ENCODE measurements at places on chromosomes 11 and 22. TPM values are rescaled to one million over a fixed set of nuclear protein-coding genes. Genes with fewer than 3 reads are reported as not detected.
A peak's percentile ranks its signal among the peaks of the same experiment; 100 is the strongest.

OR8B4 gene
- not detected for polyA plus RNA-seq

PTGDR2 gene
- 0.98 TPM for polyA plus RNA-seq

DTX4 gene
- 14.8 TPM for polyA plus RNA-seq

GRIK4 gene
- 0.05 TPM for polyA plus RNA-seq

TSPAN32 gene
- polyA plus RNA-seq = 1.7 TPM

TCIRG1 gene
- polyA plus RNA-seq = 108 TPM

PHOX2A gene
- polyA plus RNA-seq = 1.1 TPM

KRTAP5-6 gene
- polyA plus RNA-seq = not detected

APOL3 gene
- 42.6 TPM for polyA plus RNA-seq

BMAL1 gene
- 12.2 TPM for polyA plus RNA-seq

KCNA4 gene
- 0.03 TPM for polyA plus RNA-seq

OR5A1 gene
- polyA plus RNA-seq = not detected

OR2AG2 gene
- polyA plus RNA-seq = 0.03 TPM

- DNase-seq = no peak
These were observed 38.0 kb upstream of the APLNR start for GRCh38 chr11:57274904-57275498.

GRCh38 chr11:77081381-77081851, 14.6 kb downstream of the CAPN5 start:
- DNase-seq = no peak

DNA sequence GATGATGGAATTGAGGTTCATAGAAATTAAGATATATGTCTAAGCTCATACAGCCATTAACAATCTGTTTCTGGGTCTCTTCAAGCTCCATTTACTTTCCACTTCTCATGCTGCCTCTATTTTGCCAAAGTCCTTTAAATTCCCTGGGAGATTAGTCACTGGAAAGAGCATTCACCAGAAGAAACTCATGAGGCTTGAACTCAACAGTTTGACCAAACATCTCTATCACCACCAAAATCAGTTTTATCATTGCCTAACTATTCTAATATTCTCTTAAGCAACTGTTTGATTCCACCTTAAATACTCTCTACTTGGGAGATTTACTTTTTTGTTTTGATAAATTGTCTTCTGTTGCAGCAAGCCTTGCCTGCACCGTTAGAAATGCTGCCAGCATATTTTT, 881.3 kb downstream of the KCNA4 start:
- no peak for DNase-seq

DNA sequence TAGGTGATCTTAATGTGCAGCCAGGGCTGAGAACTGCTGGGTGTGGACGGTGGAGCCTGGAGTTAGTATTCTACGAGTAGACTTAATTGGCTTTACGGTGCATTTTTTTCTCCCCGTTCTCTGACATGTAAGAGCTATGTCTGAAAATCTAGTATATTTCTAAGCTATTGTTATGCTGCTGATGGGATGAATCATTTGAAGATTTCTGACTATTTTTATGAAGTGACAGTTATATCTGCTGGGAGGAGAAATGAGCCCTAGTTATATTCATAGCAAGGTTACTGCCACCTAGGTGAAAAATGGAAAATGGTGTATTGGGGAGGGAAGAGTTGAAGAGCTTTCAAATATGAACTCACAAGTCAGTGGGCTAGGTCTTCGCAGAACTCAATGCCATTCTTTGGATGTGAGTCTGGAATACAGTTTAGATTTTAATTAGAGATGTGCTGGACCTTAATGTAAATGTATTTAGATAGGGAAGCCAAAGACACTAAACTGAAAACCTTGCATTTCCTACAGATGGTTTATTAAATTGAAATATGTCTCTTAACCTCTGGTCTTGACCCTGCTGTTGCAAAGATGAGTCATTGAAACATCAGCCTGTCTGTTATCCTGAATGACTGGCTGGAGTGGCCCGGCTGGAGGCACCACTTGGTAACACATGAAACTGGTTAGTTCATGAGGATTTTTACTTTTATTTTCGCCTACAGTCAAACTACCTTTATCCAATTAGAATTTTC, 293.7 kb downstream of the DDX10 start:
- no peak for DNase-seq

- DNase-seq = no peak
These were observed 2285.3 kb downstream of the LRRC4C start for GRCh38 chr11:39174196-39174595.

DNA sequence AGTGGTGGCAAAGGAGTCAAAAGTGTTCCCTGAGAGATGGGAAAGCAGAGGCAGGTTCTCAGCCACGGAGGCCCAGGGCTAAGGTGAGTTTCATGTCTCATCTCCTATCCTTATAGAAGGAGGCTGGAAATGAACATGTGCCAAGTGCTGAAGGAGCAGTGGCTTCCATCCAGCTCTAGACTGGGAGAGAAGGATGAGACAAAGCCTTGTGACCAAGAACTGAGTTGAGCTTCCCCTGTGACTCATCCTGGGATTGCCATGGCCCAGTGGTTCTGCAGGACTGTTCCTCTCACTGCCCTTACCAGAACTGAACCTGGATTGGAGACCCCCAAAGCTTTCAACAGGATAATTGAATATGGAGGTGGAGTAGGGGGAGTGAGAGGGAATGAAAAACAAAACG, 16.7 kb upstream of the OR9Q1 start:
- no peak for DNase-seq

DNA sequence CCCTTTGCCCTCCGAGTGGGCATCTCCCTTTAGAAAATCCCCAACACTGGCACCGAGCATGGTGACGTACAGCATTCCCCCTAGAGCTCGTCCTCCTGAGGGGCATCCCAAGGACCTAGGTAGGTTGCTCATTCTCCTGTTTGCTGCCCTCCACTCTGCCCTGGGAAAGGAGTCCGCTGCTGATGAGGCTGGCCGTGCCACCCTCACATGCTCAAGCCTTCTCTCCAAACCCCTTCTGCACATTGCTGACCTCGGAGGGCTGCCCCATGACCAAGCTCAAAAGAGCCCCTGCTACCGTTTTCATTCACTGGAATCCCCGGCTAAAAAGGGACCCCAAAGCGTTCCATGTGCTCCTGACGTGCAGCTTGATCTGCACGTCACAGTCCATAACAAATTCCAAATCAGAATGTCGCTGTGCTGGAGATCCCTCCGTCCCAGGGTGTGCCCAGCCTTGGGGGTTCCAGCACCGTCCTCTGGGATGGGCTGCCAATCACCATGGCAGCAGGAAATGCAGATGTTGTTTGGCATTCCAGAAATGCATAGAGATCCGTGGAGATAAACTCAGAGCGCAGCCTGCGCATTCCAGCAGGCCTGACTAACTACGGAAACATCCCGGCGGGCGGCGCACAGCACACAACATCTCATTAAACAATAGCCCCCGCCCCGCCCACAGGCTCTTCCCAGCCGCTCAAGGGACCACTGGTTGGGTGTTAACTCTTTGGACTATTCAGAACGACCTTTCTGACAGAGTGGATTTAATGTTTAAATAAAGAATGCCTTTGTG, 26.3 kb upstream of the GNB1L start:
- peak; percentile 33 for DNase-seq

- no peak for DNase-seq
These were observed 2.3 kb upstream of the CCDC88B start for GRCh38 chr11:64337538-64338249.

DNA sequence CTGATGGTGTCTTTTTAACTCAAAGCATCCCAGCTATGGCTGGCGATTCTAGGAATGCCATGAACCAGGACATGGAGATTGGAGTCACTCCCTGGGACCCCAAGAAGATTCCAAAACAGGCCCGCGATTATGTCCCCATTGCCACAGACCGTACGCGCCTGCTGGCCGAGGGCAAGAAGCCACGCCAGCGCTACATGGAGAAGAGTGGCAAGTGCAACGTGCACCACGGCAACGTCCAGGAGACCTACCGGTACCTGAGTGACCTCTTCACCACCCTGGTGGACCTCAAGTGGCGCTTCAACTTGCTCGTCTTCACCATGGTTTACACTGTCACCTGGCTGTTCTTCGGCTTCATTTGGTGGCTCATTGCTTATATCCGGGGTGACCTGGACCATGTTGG, 20.1 kb downstream of the KCNJ5 start:
- DNase-seq = no peak

GRCh38 chr22:20499769-20500168, 4.2 kb upstream of the KLHL22 start:
- no peak for DNase-seq

DNA sequence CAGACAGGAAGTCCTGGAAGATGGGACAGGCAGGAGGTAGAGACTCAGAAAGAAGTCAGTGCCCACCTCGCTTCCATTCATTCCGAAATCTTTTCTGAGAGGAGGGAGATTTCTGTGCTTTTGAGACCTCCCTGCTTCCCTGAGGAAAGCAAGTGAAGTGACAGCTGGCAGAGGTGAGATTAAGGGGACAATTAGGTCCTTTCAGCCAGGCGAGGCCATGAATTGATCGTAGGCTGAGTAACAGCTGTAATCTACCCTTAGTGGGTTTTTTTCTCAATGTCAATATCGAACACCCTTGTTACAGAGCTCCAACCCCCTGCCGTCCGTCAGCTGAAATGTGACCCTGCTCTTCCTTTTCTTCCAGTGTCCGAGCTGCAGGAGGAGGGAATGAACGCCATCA, 96.0 kb downstream of the PARVA start:
- no peak for DNase-seq

- DNase-seq = no peak
These were observed 54.5 kb upstream of the BMAL1 start for GRCh38 chr11:13223112-13223511.

DNA sequence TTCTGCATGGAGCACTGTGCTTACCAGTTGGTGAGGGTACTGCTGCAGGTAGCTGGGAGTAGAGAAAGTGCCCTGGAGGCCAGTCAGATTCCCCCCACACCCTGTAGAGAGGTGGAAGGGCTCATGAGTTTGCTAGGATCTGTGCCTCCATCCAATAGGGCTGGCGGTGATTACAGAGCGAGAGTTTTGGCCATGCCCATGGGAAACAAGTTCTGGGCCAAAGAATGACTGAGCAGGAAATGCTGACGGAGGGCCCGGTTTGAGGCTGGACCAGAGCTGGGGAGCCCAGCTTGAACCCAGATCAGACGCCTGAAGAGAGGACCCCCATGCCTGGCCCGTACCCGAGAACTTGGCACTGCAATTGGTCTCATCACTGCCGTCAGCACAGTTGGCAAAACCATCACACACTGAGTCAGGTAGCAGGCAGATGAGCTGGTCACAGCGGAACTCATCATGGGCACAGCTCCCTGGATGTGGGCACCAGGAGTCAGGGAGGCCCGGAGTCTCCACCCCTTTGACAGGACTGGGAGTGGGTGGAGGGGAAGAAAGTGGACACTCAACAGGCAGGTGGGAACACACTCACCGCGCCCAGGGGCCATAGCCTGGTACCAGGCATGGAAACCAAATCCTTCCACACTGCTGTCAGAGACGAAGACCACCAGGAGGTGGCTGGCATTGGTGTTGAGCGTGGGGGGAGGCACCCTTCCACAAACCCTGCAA, 2.1 kb downstream of the MFRP start:
- no peak for DNase-seq

DNA sequence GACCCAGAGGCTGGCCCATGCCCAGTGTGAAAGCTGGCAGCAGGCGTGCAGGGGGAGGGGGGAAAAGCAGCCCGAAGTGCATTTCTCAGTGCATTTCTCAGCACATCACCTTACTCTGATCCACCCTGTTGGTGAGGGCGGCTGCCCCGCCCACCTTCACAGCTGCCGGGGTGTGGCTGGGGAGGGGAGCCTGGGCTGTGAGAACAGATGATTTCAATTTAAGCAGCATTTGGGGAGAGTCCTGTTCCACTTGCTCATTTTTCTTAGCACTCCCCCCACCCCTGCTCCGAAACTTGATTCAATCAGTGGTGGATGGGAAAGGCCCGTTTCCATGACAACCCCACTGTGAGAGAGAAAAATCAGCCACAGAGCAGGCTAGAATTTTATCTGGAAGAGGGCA, 84.8 kb downstream of the SNX19 start:
- no peak for DNase-seq

GRCh38 chr11:57230791-57231538, 6.1 kb downstream of the APLNR start:
- DNase-seq = no peak

GRCh38 chr11:126387857-126388256, 32.4 kb downstream of the ST3GAL4 start:
- DNase-seq = no peak

DNA sequence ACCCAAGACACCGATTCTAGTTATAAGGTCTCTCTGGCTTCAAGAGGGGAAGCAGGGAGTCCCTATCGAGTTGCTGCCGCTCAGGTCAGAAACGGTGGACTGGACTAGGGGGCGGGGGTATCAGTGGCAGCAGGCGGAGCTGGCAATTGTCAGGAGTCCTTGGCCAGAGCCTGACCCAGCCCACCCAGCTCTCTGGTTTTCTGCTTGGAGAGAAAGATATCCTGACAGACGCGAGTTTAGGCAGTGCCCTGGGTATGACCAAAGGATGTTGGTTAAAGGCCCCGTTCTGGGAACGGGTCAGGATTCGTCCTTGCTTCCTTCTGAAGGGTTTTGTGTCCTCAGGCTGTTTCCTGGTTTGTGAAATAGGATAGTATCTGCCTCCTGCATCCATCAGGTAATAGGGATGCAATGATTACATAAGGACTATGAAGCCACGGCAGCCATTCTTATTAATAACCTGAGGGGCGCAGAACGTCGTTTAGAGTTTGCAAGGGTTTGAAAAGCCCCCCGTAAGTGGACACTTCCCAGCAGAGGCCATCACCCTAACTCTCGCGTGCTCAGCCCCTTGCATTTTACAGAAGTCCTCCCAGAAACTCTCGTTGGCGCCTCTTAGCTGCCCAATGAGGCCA, 700 bp upstream of the DEPDC5 start:
- DNase-seq = no peak

GRCh38 chr11:90341986-90342385, 119.1 kb upstream of the CHORDC1 start:
- DNase-seq = no peak

DNA sequence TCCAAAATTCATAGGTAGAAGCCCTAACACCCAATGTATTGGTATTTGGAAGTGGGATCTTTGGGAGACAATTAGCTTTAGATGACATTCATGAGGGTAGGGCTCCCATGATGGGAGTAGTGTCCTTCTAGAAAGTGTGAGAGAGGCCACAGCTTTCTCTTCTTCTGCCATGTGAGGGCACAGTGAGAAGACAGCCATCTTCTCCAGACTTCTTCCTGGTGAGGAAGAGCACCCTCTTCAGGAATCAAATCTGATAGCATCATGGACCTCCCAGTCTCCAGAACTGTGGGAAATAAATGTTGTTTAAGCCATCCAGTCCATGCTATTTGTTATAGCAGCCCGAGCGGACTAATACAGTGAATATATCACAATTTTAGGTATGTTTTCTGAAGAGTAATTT, 96.9 kb downstream of the CNTN5 start:
- DNase-seq = no peak

GRCh38 chr22:50014655-50015401, 2.3 kb upstream of the IL17REL start:
- DNase-seq = no peak
